Activated gamma-delta T cell (primary cell): ENCODE measurements at places on chromosomes 2 and 18.

DNA sequence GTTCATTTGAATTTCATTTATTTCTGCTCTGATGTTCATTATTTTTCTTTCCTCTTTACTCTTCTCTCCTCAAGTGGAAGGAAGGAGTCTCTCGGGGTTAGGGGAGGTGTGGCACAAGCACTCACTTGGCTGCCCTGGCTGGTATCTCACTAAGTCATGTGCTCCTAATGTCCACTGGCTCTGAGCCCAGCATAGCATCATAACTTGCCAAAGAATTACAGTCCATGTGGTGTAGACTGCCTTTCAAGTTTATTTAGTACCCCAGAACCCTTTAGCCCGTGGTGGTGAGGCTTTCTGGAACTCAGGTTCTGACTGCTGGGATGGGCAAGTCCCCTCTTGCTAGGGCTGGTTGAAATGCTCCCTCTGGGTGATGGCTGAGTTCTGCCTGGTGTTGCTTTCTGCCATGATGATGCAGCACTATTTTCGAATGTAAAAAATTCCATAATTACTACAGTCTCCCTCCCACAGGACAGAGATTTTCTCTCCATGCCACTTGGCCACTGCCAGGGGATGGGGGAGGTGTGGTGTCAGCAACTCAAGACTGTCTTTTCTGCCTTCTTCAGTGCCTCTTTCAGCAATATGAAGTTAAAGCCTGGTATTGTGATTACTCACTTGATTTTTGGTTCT, 22.2 kb downstream of the SPAG16 start:
- no peak for DNase-seq

DNA sequence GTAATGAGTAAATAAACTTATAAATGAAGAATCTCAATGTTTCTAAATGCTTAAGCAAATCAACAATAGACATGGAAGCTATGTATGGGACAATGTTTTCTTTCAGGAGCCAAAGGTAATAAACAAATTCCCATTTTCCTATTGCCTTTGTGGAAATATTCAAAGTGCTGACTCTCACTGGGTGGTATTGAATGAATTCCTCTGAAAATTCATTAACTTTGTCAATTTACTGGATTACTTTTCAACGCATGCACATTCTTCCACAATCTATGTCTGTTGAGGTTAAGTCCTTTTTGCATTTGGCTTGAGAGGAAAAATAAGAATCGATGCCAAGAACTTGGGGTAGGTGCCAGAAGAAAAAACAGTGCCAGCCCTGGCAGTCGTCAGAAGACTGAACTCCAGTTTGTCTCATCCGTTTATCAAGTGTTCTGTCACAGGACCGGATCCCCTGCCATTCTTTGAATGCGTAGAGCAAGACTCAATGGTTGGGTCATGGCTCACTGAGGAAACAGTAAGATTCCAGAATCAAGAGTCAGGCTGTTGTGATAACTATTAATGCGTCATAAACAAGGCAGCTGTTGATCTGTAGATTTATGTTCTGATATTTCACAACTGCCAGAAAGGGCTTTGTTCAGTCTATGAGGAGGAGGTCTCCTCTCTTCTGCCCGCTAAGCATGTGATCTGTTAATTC, 133.3 kb downstream of the GFPT1 start:
- DNase-seq = no peak

- no peak for DNase-seq
These were observed 390.7 kb upstream of the NETO1 start for GRCh38 chr18:73258375-73259087.

- no peak for DNase-seq
These were observed 96.0 kb downstream of the RHOB start for GRCh38 chr2:20542746-20543468.

DNA sequence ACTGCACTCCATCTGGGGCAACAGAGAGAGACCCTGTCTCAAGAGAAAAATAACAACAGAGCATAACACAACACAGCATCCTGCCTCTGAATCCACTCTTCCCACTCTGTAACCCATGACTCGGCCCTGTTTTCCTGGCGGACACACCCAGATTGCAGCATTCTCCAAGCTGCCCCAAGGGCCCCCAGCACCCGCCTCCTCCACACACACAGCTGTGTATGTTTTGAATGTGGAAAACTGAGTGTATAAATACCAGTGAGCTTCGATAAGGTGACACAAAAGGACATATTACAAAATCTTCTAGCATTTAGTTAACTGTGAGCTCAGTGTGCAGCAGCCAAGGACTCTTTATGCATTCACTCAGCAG, 13.0 kb downstream of the IMPA2 start:
- no peak for DNase-seq

- DNase-seq = no peak
These were observed 14.4 kb downstream of the MTERF4 start for GRCh38 chr2:241087420-241088268.

DNA sequence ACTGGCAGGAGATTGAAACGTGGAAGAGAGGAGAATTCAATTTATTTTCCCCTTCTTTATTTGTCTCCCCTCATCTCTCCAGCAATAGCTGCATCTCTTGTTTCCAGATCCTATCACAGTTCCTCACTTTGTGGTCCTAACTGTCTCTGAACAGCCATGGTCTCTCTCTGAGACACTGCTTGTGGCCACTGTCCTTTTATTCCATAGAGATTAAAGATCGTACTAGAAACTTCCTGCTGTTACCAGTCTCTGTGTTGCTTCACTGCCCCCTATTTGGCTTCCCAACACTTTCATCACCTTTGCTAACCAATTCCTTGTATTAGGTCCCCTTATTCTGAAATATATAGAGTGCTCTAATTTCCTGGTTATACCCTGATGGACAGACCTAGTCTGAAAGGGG, 48.9 kb upstream of the CAVIN2 start:
- no peak for DNase-seq

- no peak for DNase-seq
These were observed 22.5 kb upstream of the RMND5A start for GRCh38 chr2:86697551-86698104.

DNA sequence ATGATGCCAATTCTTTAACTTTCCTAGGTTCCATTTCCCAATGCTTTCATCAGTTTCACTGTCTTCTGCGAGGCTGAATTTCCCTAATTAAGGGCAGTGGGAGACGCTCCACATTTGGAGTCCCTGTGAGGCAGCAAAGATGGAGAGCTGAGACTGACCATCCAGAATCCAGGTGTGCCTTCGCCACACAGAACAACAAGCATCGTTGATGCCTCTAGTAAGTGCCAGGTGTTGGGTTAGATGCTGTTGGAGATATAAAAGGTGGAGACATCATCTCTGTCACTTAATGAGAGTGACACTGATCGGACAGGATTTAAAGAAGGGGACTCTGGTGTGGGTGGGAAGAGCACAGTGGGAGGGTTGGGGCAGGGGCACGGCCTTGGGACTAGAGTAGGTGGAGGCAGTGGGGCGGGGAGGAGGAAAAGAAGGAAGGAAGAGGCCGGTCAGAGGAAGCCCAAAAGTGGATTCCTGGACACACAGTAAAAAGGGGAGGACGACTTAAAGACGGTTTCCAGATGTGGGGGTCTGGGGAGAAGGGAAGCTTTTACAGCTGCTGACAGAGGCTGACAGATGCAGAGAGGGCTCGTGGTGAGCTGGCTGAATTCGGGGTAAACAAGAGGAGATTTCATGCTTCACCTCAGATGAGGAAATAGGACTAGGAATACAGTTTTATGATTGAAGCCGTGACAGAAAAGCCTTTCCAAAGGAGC, 113.0 kb downstream of the BCL2 start:
- DNase-seq = no peak

GRCh38 chr2:143974262-143974661, 545.7 kb downstream of the ZEB2 start:
- no peak for DNase-seq

- no peak for DNase-seq
These were observed 101.6 kb downstream of the ADCYAP1 start for GRCh38 chr18:1006304-1006703.

GRCh38 chr18:33745151-33745795, 167.3 kb downstream of the ASXL3 start:
- DNase-seq = no peak

DNA sequence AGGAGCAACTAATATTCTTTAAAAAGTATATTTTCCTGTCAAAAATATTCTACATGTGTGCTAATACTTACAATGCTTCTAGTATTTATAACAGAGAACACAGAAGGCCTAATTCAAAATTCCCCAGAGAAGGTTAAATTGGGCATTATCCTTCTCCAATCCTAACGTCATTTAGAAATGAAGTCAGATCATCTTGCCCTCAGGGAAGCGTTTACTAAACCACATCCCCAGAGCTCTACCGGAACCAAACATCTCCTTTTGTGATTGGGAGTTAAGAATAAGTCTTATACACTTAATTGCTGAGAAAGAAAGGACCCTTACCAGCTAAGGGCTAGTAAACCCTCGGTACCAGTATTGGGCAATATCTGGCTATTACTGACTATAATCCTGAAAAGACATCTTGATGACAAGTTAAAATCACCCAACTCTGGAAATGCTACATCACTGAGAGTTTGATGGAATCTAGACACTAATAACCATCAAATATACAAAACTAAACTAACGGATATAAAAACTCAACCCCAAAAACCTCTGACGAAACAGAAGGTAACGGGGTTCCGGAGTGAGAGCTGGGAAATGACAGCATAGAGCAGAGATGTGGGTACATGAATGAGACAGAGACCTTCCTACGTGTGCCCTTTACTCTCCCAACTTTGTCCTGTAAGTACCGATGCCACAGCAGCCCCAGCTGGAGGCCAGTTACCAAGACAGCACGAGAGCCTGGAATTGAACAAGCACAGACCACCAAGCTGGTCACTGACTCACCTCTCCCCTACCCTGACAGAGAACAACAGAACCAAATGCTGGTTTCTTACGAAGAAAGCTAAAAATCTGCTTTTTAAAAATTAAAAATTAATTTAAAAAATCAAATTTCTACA, 35.0 kb downstream of the WDSUB1 start:
- DNase-seq = no peak

DNA sequence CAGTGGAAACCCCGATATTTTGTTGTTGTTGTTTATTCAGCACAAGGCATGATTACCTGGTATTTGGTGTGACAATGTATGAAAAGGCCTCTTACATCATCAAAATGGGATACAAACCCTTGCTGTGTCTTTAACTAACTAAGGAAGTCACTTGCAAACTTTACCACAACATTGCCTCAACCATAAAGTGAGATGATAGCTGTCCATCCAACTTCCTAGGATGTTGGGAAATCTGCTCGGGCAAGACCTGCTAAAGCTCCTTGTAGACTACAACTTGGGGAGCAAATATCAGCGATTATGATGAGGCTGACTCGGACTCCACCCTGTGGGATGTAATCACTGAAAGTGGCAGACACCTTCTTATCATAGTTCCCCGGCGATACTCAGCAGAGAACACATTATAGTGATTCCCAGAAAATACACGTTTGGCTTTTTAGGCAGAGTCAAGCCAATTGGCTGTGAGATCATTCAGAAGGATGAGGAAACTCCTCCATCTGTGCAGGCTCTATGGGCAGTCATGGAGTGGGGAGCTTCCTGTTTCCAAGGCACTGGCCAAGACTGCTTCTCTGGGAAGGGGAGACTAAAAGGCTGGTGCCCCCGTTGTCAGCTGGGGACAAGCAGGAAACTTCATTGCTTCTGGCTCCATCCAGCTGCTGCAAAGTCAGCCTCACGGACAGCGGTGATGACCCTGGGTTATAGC, 289.0 kb downstream of the RNF144A start:
- DNase-seq = no peak

DNA sequence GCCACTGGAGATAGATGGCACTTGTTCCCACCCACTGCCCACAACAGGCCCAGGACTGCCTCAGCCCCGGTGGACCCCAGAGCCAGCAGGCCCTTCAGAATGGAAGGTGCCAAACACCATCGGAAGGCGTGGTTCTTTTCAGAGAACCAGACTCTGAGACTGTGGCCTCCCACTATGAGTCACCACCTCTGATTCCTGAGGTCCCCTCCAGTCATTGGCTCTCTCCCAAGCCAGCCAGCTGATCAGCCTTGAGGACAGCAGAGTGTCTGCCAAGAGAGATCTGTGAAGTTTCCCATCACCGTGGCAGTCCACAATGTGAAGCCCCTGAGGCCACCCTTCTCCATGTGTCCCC, 10.4 kb upstream of the MAP3K2 start:
- DNase-seq = no peak

DNA sequence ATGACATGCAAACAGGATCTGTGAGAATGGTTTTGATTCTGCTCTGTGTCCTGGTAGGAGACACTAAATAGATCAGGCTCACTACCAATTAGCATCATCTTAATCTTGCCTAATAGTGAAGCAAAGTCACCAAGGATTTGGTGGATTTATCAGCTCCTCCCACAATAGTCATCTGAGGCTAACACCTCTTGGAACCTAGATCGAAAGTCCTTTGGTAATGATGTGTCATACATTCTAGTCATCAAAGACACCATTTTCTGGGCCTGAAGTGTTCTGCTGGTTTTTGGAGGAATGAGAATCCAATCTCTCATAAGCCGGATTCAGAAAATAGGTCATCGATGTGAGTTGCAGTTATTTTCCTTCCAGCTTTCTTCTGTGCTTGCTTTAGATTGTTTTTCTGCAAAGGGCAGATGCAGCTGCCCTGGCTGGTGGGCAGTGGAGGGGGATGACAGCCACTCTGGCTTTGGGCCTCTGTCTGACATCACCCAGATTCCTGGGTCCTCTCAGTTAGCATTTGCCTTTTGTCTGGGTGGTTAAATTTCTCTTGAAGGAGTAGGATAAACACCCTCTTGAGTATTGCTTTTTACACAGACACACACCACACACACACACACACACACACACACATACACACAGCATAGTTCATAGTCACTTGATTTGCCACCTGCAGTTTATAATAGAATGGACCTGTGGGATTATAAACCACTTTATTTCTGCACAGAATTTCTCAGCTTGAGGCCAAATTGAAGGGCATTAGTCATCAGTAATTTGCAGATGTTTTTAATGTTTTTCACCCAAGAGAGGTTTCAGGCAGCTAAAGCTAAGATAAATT, at the start of gene MYO3B:
Gene MYO3B (plus strand): TSS at position 198 of the 832 bp plus-strand sequence. CDS start 141 bp downstream, at position 339.
- no peak for DNase-seq

GRCh38 chr2:55843096-55843993, 80.2 kb downstream of the EFEMP1 start:
- no peak for DNase-seq

- DNase-seq = no peak
These were observed 74.7 kb downstream of the EIPR1 start for GRCh38 chr2:3302751-3303582.

DNA sequence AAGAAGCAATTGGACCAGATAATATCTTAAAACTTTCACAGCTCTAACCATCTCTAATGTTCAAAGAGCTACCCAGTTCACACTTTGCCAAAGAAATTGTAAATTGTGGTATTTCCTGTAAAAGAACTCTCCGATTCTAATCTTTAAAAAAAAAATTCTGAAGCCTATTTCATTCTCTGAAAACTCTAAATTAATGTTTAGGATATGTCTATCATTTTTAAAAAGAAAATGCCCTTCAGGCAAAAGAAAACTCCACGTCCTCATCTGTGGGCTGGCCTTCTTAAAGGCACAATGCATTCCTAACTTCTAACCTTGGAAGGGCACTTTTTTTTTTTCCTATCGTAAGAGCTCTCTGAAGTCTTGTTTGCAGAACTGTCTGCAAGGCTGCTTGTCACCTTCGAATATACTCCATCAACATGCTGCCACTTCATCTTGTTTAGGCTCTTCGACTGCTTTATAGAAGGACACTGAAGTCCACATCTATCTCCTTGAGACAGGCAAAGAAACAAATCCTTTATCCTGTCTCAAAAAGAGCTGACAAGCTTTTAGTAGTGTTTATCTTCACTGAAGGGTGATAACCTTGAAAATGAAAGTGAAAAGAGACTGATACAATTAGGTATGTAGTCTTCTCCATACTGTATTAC, 124.3 kb upstream of the SLC39A10 start:
- no peak for DNase-seq
